Progenitor cell of endocrine pancreas (in vitro differentiated cells): ENCODE measurements at places on chromosomes 16 and 17. TPM values are rescaled to one million over a fixed set of nuclear protein-coding genes. Genes with fewer than 3 reads are reported as not detected.
A peak's percentile ranks its signal among the peaks of the same experiment; 100 is the strongest.

- H3K27ac ChIP-seq: no peak overlapping the region
- H3K36me3 ChIP-seq: no peaks in the 10 kb centered on the region
- H3K4me3 ChIP-seq: no peak overlapping the region
- peaks cover 62% of the 10 kb centered on the region for H3K27me3 ChIP-seq
- DNase-seq: peak; percentile 42
Measured at GRCh38 chr17:10737168-10737622, 7.4 kb upstream of the TMEM220 start.

The KCNAB3 gene
- 6.0 and 6.4 TPM in 2 replicates for total RNA-seq

The WNT3 gene
- total RNA-seq: 7.2 and 8.1 TPM in 2 replicates

The KRTAP4-6 gene
- not detected in 2 replicates for total RNA-seq

GRCh38 chr17:9512323-9513168 is 63.1 kb downstream of the STX8 start:
- no peaks in the 10 kb centered on the region for H3K4me1 ChIP-seq
- DNase-seq: no peak
- H3K36me3 ChIP-seq: peaks cover 8% of the 10 kb centered on the region
- H3K27ac ChIP-seq: no peak overlapping the region

DNA sequence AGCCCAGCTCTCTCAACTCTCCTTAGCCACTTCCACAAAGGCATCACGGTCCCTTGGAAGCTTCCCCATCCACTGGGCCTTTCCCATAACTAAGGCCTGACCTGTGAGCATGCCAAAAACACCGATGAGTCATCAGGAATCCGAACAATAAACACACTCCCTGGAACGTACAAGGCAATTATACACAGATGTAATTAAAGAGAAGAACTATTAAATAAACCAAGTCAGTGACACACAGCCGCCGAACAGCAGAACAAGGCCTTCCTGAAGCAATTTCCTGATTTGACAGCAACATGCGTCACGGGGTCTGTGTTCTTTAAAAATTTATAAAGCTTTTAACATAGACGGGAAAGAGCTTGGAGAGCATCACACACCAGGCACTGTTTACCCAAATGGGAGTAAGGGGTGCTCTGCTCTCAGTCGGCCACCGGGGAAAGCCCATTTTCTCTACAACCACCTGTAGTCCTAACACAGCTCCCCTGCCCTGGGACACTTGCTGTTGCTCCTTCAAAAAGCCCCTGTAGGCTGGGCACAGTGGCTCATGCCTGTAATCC is 29.4 kb downstream of the COG7 start:
- no peaks in the 10 kb centered on the region for H3K4me1 ChIP-seq
- H3K36me3 ChIP-seq: peaks cover 10% of the 10 kb centered on the region
- H3K4me3 ChIP-seq: no peak overlapping the region
- no peak overlapping the region for H3K27ac ChIP-seq
- H3K27me3 ChIP-seq: no peaks in the 10 kb centered on the region
- DNase-seq: no peak

- H3K4me3 ChIP-seq: no peak overlapping the region
- H3K36me3 ChIP-seq: no peaks in the 10 kb centered on the region
- no peak overlapping the region for H3K27ac ChIP-seq
- DNase-seq: no peak
Measured at GRCh38 chr16:5393070-5393469, 295.5 kb upstream of the EEF2KMT start.

DNA sequence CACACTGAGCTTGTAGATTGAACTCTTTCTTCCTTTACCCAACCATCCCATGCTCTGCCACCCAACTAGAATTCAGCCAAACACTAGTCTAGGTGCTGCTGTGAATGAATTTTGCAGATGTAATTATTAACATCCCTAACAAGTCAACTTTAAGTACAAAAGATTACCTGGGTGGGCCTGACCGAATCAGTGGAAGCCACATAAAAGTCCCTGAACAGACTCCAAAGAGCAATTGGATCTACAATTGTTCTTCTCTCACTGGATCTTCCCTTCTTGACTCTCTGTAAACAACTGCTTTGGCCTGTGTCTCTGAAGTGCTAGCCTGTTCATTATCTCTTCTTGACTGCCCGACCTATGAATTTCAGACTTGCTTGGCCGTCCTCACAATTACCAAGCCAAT is 67.9 kb downstream of the PMP22 start:
- H3K4me1 ChIP-seq: peaks cover 1% of the 10 kb centered on the region
- no peaks in the 10 kb centered on the region for H3K27me3 ChIP-seq
- H3K27ac ChIP-seq: no peak overlapping the region
- no peak overlapping the region for H3K4me3 ChIP-seq
- H3K36me3 ChIP-seq: peaks cover 9% of the 10 kb centered on the region

DNA sequence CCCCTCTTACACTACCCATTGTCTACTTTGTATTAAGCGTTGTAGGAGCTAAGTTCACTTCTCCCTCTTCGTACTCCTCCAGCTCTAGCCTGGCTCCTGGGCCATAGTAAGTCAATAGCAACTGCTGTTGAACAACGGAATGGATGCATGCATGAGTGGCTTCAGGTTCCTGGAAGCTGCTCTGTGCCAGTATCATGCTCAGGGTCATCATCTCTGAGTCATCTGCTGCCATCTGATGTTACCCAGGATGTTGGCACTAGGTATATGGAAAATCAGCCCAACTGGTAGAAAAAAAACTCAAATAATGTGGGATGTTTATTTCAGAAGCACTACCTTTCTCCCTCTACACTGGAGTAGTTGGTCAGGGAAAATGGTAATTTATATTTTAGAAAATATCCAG is 536.8 kb downstream of the NPIPA7 start:
- H3K4me3 ChIP-seq: no peak overlapping the region
- no peak overlapping the region for H3K27ac ChIP-seq
- no peak for DNase-seq
- H3K4me1 ChIP-seq: no peaks in the 10 kb centered on the region
- H3K27me3 ChIP-seq: peaks cover 8% of the 10 kb centered on the region
- H3K36me3 ChIP-seq: peaks cover 1% of the 10 kb centered on the region

DNA sequence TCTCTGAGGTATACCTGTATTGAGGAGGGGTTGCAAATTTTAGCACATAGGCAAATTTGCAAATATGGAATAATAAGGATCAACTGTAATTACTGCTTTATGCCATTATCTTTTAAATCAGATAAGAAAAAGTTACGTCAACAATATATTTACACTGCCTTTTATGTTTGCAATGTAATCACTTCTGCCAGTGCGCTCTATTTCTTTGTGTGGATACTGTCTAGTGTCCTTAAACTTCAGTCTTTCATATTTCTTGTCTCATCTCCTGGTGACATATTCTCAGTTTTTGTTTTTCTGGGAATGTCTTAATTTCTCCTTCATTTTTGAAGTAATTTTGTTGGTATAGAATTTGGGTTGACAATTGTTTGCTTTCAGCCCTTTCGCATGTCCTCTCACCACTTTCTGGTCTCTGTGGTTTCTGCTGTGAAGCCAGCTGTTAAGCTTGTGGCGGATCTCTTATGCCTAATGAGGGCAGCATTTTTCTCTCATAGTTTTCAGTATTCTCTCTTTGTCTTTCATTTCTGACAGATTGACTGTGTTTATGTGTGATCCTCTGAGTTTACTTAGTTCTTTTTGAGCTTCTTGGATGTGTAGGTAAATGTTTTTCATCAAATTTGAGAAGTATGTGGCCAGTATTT is 37.6 kb upstream of the ABCC11 start:
- peaks cover 3% of the 10 kb centered on the region for H3K4me1 ChIP-seq
- no peak overlapping the region for H3K27ac ChIP-seq
- H3K4me3 ChIP-seq: no peak overlapping the region
- DNase-seq: no peak

GRCh38 chr16:46828943-46829342 is 2.0 kb downstream of the C16orf87 start:
- peaks cover 3% of the 10 kb centered on the region for H3K27me3 ChIP-seq
- peak overlapping the region; percentile 98 for H3K4me3 ChIP-seq
- no peak overlapping the region for H3K27ac ChIP-seq

DNA sequence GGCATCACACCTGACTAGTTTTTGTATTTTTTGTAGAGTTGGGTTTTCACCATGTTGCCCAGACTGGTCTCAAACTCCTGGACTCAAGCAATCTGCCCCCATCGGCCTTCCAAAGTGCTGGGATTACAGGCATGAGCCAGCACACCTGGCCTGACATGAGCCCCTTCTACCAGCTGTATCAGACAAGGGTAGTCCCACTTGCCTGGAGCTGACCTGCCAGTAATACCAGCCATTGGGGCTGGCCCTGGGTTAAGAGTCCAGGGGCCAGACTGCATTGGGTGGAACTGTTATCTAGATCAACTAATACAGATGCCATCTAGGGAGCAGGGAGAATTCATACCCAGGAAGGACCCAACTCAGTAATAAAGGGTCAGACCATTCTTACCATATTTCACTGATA is 28.1 kb downstream of the WSB1 start:
- no peak for DNase-seq
- H3K27me3 ChIP-seq: no peaks in the 10 kb centered on the region
- H3K27ac ChIP-seq: no peak overlapping the region

The CA7 gene
- not detected in 2 replicates for total RNA-seq
